ENCODE measurements at places on chromosomes 12 and 14.

GRCh38 chr12:50326590-50327284 is 43.4 kb upstream of the LIMA1 start:
- no peak for DNase-seq

DNA sequence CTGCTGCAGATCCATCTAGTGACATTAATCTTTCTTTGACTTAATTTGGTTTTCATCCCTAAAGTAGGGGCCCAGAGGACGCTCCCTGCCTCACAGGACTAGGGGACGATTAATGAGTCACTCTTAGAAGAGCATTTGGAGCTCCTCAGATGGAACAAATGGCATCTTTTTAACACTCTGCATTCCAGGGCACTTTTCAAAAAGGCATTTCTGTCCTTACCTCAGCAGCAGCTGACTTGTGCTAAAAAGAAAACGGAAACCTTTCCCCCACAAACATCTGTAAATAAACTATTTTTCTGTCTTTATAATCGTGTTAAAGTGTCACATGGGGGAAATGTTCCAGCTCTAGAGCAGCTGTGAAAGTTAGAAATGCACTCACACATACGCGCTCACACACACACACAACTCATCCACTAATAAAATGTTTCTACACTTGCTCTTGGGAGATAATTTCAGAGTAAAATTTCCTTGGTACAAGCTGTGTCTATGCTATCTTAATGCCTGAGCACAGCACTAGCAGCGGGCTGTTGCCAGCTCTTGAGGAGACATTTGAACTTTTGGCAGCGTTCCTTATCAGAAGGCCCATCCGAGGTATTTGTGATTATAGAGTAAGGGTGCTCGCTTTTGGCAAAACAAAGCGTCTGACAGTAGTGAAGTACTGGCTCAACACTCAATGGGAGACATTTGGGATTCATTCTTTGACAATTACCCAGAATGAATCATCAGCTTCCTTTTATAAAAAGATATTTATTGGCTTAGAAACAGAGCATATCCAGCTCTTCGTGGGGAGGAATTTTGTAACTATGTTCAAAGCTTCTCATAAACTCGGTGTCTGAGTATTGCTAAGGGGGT is 141.3 kb downstream of the PLXNC1 start:
- no peak for DNase-seq

GRCh38 chr14:33564774-33565630 is 385.9 kb downstream of the EGLN3 start:
- DNase-seq, result no peak

GRCh38 chr12:128089961-128090360 is 177.0 kb upstream of the TMEM132C start:
- DNase-seq, result no peak

Data from CD8-positive, alpha-beta memory T cell (primary cell).